Activated naive CD4-positive, alpha-beta T cell treated with anti-CD3 and anti-CD28 coated beads, Interleukin-2, amount 10 ng/mL, durations not matched to agents 5 hours and 36 hours (primary cell): ENCODE measurements at places on chromosomes 6 and 20. TPM values are rescaled to one million over a fixed set of nuclear protein-coding genes. Genes with fewer than 3 reads are reported as not detected.

SIGLEC1 gene
- total RNA-seq: not detected

ENPP4 gene
- total RNA-seq: 5.4 TPM

RNF217 gene
- total RNA-seq: 1.8 TPM

ABRACL gene
- 146 TPM for total RNA-seq

E2F1 gene
- 52.9 TPM for total RNA-seq

LGSN gene
- not detected for total RNA-seq

EYS gene
- not detected for total RNA-seq

CCN5 gene
- total RNA-seq: not detected

TP53INP2 gene
- 3.7 TPM for total RNA-seq

MCM9 gene
- 14.9 TPM for total RNA-seq

SLC35D3 gene
- not detected for total RNA-seq

DDO gene
- not detected for total RNA-seq

BHLHE23 gene
- not detected for total RNA-seq

PEX7 gene
- 2.9 TPM for total RNA-seq

HLA-DQA2 gene
- total RNA-seq: not detected

GHRH gene
- not detected for total RNA-seq

SFTA2 gene
- total RNA-seq: not detected

TMEM74B gene
- total RNA-seq: 0.79 TPM

SCUBE3 gene
- not detected for total RNA-seq

ENPP3 gene
- not detected for total RNA-seq

ADGRB3 gene
- total RNA-seq: not detected
